Tracheal epithelial cell (primary cell): ENCODE measurements at places on chromosomes 2 and 18. TPM values are rescaled to one million over a fixed set of nuclear protein-coding genes. Genes with fewer than 3 reads are reported as not detected.

Gene GKN2
- not detected in 2 replicates for total RNA-seq

Gene CRYGA
- total RNA-seq = not detected in 2 replicates

Gene TMEM169
- total RNA-seq = 0.72 TPM in 1 of 2 replicates, not detected in the other

Gene DSG2
- 136 and 189 TPM in 2 replicates for total RNA-seq

Gene STARD6
- total RNA-seq = 0.43 TPM in 1 of 2 replicates, not detected in the other

Gene MAT2A
- total RNA-seq = 49.4 and 75.9 TPM in 2 replicates

Gene FZD7
- total RNA-seq = 0.85 and 13.7 TPM in 2 replicates

Gene CPLX4
- 0.24 TPM in 1 of 2 replicates, not detected in the other for total RNA-seq

Gene DSG1
- 0.21 and 0.72 TPM in 2 replicates for total RNA-seq

Gene LRP1B
- total RNA-seq = under 0.01 TPM in 1 of 2 replicates, not detected in the other

Gene CTNNA2
- not detected in 2 replicates for total RNA-seq
